Peyer's patch (tissue), 4 donors: ENCODE measurements at places on chromosomes 13 and 19.

- DNase-seq, result no peak
Observed at GRCh38 chr19:15317392-15318071, 14.8 kb downstream of the BRD4 start.

- no peak for DNase-seq
Observed at GRCh38 chr13:45353895-45354294, 12.9 kb upstream of the TPT1 start.

DNA sequence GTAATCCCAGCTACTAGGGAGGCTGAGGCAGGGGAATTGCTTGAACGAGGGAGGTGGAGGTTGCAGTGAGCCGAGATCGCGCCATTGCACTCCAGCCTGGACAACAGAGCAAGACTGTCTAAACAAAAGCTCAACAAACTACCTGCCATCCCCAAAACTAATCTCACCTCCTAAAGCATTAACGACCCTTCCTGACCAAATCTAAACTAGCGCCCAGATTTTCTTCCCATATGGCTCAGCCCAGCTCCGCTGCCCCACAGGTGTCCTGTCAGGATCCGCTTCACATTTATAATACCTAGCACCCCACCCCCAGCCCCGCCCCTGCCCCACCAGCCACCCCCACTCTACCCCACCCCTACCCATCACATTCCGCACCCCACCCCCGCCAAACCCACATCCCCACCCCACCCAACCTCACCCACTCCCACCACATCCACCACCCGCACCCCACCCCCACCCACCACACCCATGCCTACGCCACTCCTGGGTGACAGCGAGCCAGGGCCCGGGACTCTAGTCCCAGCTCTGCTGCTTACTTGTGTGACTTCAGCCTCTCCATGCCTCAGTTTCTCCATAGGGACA is 599 bp downstream of the C19orf12 start:
- peak; percentile 59 for DNase-seq

DNA sequence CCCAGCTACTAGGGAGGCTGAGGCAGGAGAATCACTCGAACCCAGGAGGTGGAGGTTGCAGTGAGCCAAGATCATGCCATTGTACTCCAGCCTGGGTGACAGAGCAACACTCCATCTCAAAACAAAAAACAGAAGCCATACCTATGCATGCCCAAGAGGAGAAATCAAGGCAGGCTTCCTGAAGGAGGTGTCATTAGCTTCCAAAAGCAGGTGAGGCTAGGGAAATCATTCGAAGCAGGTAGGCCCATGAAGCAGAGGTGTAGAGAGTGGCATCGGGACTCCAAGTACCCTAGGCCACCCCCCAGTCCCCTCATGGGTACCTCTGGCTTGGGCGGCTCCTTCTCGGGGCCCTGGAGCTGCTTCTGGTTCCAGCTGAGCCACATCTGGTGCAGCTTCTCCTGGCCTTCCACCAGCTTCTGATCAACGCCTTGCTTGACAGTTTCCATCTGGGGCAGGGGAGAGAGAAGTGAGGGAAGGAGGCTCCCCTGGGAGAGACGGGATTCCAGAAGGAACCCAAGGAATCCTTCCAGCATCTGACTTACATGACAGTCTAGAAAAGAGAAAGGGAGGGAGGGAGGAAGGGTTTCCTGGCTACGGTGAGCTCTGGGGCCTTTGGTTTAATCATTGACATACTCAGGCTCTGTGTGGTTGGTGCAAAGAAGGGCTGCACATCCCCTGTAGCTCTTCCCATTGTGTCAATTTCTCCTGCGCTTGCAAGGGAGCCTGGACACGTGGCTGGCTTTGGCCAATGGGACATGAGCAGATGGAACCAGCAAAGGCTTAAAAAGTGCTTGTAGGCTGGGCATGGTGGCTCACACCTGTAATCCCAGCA is 13.1 kb upstream of the TICAM1 start:
- DNase-seq, result no peak

DNA sequence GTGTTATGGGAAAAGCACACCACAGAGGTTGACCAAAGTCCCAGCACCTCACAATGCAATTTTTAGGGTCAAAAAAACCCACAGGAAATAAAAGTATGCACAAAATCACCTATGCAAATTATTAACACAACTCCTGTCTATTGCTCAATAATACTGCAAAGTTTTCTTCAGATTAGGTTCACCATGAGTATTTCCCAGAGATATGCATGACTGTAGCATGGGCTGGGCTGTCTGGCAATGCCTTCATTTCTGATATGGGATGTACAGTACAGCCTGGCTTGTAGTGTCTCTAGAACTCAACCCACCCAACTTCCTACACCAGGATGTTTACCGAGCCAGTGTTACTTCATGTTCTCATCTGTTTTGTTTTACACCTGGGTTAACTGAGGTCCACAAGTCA is 698.7 kb upstream of the ARGLU1 start:
- no peak for DNase-seq

- DNase-seq, result no peak
Observed at GRCh38 chr13:66673401-66673800, 556.7 kb downstream of the PCDH9 start.

DNA sequence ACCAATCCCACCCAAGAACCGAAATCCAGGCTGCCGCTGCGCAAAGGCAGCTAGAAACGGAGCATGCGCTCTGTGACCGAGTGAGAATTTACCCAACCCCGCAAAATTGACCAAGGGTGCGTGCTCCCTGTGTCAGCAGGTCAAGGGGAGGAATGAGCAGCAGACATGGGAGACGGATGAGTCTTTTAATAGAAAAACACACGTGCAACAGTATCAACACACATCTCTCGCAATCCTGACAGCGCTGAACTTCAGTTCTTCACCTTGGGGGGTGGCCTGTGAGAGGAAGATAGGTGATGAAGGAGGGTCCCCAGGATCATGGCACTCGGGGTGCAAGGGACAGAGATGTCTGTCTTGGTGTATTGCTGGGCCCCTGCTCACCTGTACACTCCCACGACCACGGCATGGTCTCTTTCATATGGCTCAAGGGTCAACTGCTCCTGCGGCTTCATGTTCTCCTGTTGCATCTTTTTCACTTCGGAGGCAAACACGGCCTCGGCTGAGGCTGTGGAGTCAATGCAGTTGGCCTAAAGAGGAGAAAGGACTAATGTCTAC is 402 bp upstream of the DYRK1B start:
- DNase-seq, result no peak

DNA sequence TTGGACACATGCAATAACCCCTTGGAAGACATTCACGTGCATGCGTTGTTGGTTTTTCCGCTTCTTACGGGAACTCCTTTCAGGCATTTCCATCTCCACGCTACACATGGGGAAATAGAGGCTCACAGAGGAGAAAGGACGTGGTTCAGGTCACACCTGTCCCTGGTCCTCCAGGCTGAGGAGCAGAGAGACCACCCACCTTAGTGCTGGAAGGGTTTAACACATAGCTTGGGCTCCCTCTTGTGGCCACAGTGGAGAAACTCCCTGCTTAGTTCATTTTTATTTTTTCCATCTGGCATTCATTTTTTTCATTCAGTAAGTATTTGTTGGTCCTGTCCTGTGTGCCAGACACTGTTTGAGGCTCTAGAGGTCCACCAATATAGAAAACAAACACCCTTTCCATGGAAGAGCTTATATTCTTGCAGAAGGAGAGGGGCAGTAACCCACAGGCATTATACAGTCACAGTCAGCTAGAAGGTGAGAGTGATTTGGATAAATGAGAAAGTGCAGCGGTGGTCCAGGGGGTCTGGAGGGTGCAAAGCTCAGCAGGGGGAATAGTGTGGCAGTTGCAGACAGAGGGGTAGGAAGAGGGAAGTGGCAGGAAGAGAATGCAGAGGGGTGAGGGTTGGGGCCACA is 24.2 kb upstream of the TTYH1 start:
- DNase-seq, result no peak

GRCh38 chr13:83845106-83845505 is 37.2 kb downstream of the SLITRK1 start:
- no peak for DNase-seq
